ENCODE measurements at places on chromosomes 12 and 14.

DNA sequence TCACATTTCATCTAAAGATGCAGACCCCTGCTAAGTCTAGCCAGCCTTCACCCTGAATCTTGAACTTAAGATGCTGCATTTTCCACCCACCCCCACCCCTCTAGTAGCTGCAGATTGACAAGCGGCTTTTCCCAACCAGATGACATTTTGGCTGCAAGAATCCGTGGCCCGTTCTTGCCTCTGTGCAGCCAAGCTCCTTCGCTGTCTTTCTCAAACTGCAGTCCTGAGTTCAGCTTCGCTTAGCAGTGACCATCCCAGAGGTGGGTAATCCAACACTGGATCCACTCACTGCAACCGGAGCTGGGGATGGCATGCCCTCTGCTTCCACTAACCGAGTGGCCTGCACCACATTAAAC lies 765 bp upstream of the NFYB start:
- DNase-seq: no peak

DNA sequence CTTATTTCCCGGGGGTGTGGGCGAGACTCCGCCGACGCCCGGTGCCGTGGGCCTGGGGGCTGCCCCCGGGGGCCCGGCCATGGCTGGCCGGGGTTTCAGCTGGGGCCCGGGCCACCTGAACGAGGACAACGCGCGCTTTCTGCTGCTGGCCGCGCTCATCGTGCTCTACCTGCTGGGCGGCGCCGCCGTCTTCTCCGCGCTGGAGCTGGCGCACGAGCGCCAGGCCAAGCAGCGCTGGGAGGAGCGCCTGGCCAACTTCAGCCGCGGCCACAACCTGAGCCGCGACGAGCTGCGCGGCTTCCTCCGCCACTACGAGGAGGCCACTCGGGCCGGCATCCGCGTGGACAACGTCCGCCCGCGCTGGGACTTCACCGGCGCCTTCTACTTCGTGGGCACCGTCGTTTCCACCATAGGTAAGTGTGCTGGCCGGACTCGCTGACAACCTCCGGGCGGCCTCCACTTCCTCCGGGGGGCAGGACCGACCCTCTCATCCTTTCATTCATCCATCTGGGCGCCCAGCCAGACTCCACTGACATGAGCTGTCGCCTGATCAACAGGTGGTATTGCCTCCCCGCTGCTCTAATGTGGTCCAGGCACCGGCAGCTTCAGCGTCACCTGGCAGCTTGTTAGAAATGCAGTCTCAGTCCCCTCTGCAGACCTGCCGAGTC lies 467 bp downstream of the KCNK13 start:
- DNase-seq: peak; percentile 42

GRCh38 chr12:53115112-53115890 lies 12.0 kb downstream of the SOAT2 start:
- no peak for DNase-seq

DNA sequence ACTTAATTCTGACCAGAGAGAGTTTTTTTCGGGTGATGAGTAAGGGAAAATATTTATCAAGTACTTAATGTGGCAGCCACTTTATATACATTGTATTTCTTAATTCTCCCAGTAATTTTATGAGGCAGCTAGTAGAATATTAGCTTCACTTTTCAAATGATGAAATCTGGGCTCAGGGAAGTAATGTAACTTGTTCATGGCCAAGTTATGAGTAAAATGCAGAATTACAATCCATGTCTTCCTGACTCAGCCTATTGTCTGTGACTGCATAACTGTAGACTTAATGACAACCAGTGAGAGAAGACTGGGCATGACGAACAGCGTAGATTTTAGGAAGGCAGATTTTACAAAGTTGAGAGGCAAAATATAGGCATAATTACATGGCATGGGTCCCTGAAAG lies 106.7 kb upstream of the MIS18BP1 start:
- DNase-seq: no peak

Measured in NCI-H1417 treated with DMSO at 0.1 percent for 48 hours (cell line).